ENCODE measurements at places on chromosomes 4 and X. TPM values are rescaled to one million over a fixed set of nuclear protein-coding genes. Genes with fewer than 3 reads are reported as not detected.

ATP1B4 gene
- not detected for total RNA-seq

EGFL6 gene
- total RNA-seq = not detected

DNA sequence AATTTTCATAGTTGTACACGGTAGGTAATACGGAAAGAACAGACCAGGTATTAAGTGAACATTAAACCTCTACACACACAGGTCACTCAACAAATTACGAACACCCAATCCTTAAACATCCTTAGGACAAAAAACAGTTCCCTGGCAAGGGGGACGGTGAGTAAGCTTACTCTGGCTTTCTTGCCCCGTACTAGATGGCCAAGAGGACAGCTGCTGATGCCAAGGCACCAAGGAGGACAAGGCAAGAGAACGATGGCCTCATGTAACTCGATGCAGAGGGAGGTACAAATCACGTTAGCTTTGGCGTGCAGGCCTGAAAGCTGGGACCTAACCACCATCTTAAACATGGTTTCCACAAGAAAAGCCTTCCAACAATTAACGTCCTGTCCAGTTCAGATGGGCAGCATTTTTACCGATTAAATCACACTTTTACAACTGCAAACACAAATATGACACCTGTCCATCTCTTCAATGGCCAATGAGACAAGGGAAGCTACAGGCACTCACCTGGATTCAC is 23.7 kb downstream of the FAT1 start:
- no peak for DNase-seq

GRCh38 chr4:105022811-105023667 is 123.6 kb upstream of the TET2 start:
- no peak for DNase-seq

GRCh38 chr4:25113915-25114904 is 46.0 kb downstream of the SEPSECS start:
- no peak for DNase-seq

GRCh38 chrX:120604361-120604782 is 471 bp downstream of the MCTS1 start:
- DNase-seq = no peak

GRCh38 chrX:110391086-110391485 is 32.4 kb downstream of the RTL9 start:
- DNase-seq = no peak

Data from activated B cell treated with CpG ODN at 0.5 μM for 24 hours (primary cell).